ENCODE measurements at places on chromosomes 2 and 18. TPM values are rescaled to one million over a fixed set of nuclear protein-coding genes. Genes with fewer than 3 reads are reported as not detected.

The NXPH2 gene
- not detected for total RNA-seq

The ACADL gene
- not detected for total RNA-seq

The G6PC2 gene
- total RNA-seq: not detected

The IL36A gene
- not detected for total RNA-seq

The RBM44 gene
- total RNA-seq: 1.2 TPM

The PJVK gene
- total RNA-seq: 1.9 TPM

The PTCD3 gene
- total RNA-seq: 164 TPM
